ENCODE measurements at places on chromosomes 12 and 14. TPM values are rescaled to one million over a fixed set of nuclear protein-coding genes. Genes with fewer than 3 reads are reported as not detected.

SERPINA12 gene
- total RNA-seq = not detected

LMO3 gene
- total RNA-seq = not detected

RGS6 gene
- not detected for total RNA-seq

DNA sequence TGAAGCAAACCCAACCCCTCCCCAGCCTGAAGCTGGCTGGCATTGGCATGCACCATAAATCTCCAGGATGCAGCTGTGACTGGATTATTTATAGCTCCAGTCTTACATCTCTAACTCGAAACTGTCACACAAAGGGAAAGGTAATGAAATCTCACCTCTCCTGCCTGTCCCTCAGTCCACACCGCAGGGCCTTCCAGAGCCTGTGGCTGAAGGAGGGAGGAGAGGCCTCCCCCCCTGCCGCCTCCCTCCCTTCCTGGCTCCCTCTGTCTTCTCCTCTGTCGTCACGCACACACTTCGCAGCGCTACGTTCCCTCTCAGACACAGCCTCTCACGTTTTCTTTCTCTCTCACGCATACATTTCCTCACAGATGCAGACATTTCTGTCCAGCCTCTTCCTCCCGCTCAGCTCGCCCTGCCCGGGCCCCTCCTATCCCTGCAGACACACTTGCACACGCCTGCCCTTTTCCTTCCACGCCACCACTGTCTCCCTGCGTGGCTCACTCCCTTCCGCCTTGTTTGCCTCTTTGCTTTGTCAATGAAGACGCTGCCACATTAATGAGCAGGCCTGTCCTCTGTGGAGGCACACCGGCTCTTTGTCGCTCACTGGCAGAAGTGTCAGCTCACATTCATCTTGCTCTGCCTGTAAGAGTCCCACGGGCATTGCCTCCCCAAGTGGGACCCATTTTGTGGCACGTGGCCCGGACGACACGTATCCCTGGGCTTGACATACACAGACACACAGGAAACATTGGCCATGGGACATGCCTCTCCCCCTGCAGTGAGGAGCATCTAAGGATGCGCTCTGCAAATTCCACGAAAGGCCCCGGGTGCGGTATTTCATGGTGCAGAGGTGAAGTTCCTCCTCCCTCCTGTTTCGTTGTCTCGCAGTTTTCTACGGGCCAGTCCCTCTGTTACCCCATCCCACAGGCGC, 27.9 kb downstream of the IRF2BPL start:
- DNase-seq = peak; percentile 39

DNA sequence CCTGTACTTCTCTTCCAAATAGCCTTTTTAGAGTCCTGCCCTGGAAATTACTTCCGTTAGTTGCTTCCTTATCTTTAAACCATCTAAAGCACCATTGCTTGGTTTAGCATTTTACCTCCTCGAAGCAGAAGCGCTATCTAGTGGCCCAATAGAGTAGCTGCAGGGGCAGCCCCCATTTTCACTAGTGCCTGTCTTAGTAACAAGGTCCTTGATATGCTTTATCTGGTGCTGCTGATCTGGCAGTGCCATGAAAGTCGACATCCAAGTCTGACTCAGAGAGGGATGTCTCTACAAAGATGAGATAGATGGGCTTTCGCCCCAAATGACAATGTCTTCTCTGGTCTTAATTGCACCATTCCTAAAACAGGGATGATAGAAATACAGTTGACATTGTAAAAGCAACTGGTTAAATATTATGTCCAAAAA, 25.0 kb upstream of the CIT start:
- DNase-seq = peak; percentile 68

GRCh38 chr12:47222520-47223030, 142.8 kb upstream of the AMIGO2 start:
- DNase-seq = no peak

Measured in RPMI7951 (cell line).